NCI-H1417 treated with DMSO at 0.1 percent for 48 hours (cell line): ENCODE measurements at places on chromosomes 2 and 18.

DNA sequence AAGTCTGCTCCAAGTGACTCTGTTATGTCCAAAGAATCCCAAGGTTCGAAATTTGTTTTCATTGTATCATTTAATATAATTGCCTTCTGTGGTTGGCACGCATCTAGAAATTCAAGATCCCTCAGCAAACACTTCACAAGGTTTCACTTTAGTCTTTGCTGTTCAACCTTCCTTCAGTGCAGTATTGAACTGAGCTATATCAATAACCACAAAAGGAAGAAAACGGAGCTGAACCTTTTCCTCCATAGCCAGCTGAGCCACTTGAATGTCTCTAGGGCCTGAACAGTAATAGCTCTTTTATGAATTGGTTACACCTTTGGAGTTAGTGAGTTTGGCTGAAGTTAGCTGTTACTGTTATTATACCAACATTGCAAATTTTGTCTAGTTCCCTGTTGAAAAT, 357.7 kb upstream of the HNRNPA3 start:
- no peak for DNase-seq

GRCh38 chr2:135202751-135203150, 150.7 kb downstream of the RAB3GAP1 start:
- DNase-seq: no peak

DNA sequence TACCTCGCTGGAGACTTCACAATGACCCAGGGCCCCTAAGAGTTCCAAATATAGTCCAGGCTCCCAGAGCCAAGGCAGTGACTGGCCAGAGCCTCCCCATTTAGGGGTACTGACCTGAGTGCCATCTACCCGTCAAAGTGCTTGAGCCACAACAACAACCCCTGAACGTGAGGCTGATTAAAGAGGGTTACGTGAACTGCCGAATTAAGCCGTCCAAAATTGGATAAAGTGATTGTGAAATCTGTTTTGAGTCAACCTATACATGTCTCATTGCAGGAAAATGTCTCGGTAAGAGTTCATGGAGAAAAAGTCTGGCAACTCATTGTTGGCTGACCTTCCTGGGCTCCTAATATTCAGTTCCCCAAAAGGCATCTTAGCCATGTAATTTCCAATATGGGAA, 116.3 kb downstream of the TTC32 start:
- DNase-seq: no peak

DNA sequence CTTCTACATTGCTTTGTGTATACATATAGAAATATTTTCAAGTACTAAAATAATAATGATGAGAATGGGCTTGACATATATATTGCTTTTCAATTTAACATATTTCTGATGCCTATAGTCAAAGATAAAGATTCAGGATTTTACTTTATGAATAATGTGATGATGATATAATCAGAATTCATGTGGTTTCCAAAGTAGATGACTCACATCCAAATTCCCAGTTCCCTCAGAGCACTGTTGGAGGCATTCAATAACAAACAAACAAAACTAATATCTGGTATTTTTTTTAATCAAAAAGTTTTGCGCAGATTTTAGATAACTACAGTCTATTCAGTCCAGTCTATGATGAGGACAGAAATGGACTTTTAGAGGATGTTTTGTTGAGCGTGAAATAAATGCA, 2094.5 kb upstream of the CELF4 start:
- DNase-seq: no peak

DNA sequence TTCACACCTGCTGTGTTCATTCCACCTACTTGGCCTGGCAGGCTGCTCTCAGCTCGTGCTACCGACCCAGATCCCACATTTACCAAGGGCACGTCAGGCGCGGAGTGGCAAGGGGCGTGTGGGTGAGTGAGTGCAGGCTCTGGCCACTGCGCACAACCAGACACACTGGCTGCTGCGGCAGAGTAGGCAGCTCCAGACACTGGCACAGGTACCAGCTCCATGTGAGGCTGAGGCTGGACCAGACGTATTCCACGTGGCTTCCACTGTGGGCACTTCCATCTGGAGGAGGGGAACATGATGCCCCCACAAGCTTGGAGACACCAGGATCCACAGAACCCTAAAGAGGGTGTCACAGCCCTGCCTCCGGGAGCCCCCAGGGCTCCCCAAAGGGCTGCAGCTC, 74.6 kb upstream of the ZNF804A start:
- no peak for DNase-seq

DNA sequence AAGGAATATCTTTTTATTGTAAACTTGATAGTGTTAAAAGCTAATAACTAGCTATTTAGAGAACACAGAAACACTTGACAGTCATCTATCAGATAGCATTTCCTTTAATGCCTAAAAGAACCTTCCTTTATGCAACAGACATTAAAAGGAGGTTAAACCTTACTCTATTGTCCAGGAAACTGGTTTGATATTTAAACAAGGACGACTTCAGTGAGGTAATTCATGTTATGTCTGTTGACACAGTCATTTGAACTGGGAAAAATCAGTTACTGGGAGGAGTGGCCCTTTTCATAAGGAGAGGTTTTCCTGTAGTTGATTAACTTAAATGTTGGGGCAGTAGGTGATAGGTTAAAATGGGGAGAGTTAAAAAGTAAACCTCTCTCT, 6.7 kb downstream of the TGIF1 start:
- no peak for DNase-seq

DNA sequence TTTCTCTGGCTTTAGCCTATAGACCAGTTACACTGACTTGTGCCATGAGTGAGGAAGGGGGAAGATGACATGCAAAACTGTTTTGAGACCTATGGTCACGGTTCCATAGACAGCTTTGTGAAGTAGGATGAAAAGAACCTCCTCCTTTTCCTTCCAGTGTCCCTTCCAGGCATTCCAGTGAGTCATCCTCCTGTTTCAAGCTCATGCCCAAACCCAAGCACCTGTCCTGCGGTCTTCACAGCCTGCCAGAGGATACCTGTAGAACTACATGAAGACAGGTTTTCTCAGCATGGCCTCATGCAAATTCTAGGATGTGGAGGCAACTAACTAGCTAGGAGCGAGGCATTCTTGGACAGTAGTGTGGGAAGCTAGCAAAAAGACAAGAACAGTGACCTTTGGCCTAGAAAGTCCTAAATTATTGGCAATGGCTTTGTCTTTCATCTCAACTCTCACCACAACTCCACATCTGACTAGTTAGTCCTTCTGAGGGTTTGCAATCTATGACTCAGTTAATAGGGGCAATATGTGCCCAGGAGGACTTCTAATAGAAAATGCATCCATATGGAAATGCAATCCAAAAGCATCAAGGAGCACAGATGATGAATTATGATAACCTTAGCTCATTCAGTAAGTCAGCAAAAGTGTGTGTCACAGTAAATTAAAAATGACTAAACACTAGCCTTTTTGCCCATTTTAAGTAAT, 154.7 kb downstream of the RBM43 start:
- no peak for DNase-seq

GRCh38 chr2:55155206-55155605, 76.9 kb downstream of the CLHC1 start:
- DNase-seq: no peak
